ENCODE measurements at places on chromosomes 1 and 21.

GRCh38 chr1:2875707-2876561, 74.4 kb upstream of the TTC34 start:
- peak; percentile 4 for DNase-seq

DNA sequence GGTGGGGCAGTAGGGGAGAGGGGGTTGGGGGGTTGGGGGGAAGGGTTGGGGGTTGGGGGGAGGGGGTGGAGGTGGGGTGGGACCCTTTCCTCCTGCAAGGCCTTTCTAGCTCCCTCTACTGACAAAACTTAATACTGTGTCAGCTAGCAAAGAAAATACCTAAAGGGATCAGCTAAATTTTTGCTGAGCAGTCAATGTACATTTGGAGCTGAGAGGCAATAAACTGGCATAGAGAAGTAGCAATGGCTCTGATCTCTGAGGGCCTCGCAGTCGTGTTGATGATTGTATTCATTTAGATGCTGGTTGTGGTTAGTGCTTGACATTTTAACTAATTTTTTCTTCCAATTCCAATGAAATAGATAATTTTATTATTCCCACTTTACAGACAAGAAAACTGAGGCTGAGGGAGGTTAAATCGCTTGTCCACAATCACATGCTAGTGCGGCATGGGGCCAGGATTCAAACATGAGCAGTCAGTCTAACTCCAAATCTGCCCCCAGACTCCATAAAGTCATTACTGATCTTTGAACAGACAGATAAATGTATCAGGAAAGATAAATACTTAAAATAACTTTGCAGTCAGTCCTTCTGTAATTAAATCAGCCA, 357.1 kb downstream of the DISC1 start:
- no peak for DNase-seq

- peak; percentile 72 for DNase-seq
Measured at GRCh38 chr1:71086331-71086730, 5.5 kb upstream of the ZRANB2 start.

GRCh38 chr1:84174051-84174556, 30.0 kb downstream of the PRKACB start:
- peak; percentile 66 for DNase-seq

DNA sequence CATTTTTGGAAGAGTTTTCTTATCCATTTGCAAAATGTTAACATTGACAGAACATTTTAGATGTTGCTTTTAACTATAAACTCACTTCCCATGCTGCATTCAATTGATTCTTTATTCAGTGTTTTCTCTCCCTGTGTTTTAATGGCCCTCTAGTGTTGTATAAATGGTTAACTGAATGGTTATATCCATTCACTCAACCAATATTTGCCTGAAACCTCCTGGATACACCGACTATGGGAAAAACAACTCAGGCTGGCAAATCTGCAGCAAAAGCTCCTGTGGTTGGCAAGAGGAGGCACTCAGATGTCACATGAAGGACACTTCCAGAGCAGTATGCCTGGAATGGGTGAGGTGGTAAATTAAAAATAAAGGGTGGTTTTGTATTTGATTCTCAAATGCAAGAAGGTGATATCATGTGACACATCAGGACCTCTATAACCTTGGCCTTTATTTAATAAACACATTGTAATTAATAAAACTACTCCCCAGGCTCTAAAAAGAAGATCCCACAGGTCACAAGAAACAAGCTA, 107.6 kb downstream of the BCAR3 start:
- no peak for DNase-seq

DNA sequence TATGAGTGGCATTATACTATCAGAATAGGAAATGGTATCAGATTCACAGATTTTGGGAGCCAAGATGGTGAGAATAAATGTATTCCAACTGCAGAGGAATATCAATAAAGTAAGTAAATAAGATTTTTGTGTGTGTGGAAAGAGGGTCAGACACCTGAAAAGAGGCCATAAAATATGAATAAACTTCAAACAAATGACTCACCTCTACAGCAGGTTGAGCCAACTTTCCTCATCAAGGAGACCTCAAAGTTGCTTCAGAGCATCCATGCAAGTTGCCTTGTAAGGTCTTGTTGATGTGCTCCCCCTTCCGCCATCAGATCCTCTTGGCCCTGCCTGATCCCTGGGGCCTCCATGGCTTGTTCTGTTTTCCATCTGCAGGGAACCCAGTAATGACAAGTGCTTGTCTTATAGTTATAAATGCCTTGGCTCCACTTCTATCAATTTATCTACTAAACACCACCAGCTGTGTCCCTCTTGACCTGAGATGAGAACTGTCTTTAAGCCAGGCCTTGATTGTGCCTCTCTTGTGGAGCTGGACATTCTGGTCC, 775.6 kb downstream of the LTN1 start:
- no peak for DNase-seq

GRCh38 chr21:44298301-44298700, 1.6 kb upstream of the PFKL start:
- DNase-seq = peak; percentile 20

DNA sequence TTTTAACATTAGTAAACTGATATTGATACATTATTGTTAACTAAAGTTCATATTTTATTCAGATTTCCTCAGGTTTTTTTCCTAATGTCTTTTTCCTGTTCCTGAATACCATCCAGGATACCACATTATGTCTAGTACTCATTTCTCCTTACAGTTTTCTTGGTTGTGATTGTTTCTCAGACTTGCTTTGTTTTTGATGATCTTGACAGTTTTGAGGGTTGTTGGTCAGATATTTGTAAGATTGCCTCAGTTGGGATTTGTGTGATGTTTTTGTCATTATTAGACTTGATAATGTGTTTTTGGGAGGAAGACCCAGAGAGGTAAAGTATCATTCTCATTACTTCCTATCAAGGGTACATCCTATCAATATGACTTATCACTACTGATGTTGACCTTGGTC, 19.5 kb downstream of the EPB41 start:
- no peak for DNase-seq

GRCh38 chr21:46022551-46023525, 41.3 kb downstream of the COL6A1 start:
- no peak for DNase-seq

DNA sequence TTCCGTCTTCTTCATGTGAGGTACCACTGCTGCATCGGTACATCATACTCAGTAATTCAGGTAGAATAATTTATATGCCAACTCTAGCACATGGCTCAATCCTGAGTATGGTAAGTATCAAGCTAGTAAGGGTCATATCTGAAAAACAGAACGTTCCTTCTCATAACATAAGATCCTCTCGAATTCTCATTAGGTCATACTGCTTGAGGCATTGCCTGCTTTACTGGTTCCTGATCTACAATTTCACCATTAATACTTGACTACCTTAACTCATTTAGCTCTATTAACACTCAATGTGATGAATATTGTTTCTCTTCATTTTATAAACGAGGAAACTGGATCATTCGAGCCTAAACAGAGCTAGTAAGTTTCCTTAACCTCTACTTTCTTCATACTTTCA, 871.6 kb downstream of the BRINP3 start:
- no peak for DNase-seq

GRCh38 chr1:96722958-96723357, 1.4 kb downstream of the PTBP2 start:
- no peak for DNase-seq

DNA sequence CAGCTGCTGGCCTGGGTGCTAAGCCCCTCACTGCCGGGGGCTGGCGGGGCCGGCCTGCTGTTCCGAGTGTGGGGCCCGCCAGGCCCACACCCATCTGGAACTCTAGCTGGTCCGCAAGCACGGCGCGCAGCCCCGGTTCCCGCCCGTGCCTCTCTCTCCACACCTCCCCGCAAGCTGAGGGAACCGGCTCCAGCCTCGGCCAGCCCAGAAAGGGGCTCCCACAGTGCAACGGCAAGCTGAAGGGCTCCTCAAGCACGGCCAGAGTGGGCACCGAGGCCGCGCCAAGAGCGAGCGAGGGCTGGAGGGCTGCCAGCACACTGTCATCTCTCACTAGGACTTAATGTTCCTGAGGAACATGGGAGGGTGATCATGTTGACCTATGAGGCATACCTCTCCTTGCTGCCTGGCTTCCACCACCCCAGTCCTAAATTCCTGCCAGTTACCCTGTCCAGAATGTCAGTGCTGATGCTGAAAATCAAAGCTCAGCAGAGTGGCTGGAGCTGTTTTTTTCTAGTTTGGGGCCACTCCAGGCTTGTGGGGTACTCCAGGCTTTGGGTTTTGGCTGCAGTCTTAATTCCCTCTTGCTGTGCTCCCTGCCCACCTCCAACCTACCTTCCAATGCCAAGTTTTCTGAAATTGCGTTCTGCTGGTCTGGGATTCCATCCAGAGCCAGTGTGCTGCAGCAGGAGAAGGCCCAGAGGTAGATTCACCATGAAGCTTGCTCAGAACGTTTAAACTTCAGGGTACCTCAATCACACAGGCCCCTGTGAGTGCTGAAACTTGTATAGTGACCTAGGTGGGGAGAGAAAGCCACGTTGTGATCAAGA, 44.2 kb upstream of the LPGAT1 start:
- no peak for DNase-seq

DNA sequence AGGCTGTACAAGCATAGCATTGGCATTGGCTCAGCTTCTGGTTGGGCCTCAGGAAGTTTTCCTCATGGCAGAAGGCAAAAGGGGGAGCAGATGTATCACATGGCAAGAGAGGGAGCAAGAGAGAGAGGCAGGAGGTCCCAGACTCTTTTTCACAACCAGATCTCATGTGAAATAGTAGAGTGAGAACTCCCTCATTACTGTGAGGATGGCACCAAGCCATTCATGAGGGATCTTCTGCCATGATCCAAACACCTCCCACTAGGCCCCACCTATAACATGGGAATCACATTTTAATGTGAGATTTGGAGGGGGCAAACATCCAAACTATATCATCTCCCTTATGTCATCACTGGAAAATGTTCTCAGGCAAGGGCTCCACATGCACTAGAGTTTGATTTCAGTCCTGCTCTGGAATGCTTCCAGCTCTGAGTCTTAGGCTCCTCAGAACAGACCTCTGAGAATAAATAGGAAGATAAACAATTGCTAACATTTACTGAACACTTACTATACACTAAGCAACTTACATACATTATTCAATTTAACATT, 39.4 kb upstream of the VTCN1 start:
- peak; percentile 4 for DNase-seq

GRCh38 chr1:112529301-112529700, 20.5 kb downstream of the WNT2B start:
- peak; percentile 55 for DNase-seq

DNA sequence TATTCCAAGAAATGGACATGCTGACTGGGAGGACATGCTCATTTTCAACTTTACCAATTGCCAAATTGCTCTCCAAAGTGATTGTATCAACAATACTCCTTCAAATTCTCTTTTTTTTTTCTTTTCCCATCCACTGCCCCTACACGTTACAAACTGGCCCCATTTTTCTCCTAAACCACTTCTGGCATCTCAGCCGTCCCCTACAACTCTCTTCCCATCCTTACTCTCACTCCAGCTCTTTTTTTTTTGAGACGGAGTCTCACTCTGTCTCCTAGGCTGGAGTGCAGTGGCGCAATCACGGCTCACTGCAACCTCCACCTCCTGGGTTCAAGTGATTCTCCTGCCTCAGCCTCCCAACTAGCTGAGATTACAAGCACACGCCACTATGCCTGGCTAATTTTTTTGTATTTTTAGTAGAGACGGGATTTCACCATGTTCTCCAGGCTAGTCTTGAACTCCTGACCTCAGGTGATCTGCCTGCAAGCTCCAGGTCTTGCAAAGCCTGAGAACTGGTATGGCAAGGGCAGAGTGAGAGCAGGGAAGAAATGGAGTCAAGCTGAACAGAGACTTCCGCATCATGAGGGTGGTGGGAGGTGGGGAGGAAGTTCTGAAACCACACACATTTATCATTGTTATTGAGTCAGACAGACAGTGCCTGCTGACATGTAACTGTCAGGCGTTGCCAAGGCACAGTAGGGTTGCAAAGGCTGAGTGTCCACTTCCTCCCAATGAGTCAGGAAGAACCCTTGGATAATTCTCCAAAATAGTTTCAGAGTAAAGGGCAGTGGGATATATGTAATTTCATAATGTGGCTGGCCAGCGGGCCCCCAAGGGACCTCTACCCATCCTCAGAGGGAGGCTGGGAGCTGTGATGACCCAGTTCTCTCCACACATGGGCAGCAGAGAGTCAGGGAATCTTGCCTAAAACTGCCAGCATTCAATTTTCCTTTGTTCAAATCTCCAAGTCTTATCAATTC, 17.4 kb downstream of the CELA3A start:
- peak; percentile 97 for DNase-seq

DNA sequence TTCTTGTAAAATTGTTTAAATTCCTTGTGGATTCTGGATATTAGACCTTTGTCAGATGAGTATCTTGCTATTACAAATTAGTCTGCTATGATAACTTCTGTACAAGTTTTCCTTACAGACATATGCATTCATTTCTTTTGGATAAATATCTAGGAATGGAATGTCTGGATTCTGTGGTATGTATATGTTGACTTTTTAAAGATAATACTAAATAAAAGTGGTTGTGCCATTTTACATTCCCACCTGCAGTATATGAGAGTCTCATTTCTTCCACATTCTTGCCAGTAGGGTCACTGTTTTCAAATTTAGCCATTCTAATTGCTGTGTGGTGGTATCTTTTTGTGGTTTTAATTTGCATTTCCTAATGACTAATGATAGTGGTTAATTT, 53.9 kb downstream of the SYDE2 start:
- peak; percentile 82 for DNase-seq

GRCh38 chr1:54356680-54357147, 49.5 kb downstream of the SSBP3 start:
- DNase-seq = no peak

DNA sequence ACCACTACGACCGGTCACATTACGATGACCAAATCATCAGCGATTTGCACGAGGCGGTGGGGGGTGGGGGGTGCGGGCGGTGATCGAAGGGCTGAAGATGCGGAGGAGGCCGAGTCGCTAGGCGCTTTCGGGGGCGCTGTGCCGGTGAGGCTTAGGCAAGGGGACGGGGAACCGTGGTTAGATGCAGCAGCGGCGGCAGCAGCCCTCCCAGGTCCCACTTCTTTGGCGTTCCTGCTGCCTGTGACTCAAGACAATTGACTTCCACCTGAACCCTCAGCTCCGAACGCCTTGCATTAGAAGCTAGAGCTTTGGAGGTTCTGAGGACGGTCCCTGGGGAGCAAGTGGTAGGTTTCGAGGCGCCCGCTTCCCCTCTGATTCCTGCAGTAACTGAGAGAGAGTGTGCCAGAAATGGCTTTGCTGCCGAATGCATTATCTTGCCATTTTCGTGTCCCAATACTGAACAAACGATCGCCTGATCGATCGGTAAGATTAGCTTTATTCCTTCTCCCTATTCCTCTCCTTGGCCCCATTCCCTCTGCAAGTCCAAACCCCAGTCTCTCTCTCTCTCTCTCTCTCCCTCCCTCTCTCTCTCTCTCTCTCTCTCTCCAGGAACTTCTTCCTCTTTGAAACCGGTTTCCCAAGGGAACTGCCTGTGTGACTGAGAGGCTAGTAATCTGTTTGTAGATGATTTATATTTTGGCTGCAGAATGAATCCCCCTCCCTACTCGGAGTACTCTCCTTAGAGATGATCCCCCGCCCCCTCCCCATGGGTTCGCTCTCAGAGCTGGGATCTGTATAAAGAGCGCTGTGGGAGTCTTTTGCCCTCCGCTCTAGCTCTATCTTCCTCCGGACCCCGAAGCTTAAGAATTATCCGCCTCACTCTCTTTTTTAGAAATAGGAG, 735 bp upstream of the BRINP3 start:
- DNase-seq = peak; percentile 40
